ENCODE measurements at places on chromosomes 11 and 22.
A peak's percentile ranks its signal among the peaks of the same experiment; 100 is the strongest.

GRCh38 chr11:75655605-75656004, 13.2 kb downstream of the MAP6 start:
- no peak for DNase-seq

GRCh38 chr22:32803020-32803737, 1.7 kb downstream of the TIMP3 start:
- no peak for DNase-seq

- DNase-seq, result no peak
Measured at GRCh38 chr11:17649261-17649660, 70.1 kb upstream of the MYOD1 start.

DNA sequence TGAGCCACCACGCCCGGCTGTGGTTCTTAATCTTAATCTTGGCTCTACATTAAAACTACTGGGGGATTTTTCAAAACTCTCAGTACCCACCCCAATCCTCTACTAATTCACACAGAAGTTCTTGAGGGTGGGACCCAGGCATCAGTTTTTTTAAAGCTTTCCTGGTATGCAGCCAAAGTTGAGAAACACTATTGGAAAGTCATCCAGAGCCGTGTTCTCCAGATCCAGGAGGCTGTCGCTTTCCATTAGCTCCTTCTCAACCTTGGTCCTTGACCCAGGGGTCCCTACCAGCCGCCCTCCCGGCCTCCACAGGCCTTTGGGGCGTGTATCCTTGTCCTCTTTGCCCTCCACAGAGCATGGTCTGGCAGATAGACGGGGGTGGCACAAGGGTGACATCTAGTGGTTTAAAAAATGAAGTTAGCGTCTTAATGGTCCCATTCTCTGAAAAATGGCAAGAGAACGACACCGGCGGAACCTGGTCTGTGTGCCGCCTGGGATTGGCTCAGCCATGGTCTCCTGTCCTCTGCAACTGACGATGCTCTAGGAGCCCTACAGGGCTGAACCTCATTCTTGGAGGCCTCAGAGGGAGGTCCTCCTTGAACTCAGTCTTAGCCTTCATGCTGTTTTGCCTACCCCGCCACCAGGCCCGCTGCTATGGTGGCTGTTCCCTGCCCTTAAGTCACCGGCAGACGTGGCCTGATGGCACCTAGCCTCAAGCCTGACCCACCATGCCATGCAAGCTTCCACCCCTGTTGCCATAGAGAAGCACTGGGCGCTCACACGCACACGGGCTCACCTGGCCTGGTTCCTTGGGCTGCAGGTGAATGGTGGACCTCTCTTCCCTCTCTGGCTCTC, 152.0 kb upstream of the SYN3 start:
- peak; percentile 42 for DNase-seq

DNA sequence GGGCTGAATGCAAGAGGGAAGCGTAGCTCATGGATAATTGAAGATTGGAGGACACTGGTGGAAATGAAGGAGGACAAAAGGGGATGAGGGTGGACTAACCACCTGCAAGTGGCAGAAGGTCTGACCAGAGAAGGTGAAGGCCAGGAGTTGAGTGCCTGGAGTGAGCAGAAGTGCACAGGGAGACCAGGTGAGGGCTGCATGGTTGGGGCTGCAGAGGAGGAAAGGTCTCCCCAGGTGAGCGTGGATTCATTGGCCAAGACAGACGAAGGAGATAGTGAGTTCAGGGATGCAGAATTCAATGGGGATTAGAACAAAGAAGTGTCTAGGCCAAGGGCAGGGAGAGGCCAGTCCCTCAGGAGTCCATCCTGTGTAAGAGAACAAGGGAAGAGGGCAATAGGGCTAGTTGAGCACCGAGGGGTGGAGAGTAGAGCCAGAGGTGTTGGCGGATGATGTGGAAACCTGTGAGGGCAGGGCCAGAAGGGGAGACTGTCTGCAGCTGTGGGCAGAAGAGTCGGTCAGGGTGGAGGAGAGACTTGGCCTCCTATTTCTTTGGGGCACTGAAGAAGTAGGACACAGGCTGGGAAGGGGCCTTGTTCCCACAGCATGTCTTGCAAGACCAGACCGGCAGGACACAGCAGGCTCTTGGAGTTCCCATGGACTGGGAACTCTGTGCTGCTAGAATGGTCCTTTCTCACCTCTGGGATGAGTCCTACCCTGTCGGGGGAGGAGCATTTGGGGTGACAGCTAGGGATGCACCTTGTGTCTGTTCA, 6.7 kb downstream of the TRIM29 start:
- DNase-seq, result no peak

GRCh38 chr22:50208939-50209892, 8.4 kb downstream of the SELENOO start:
- DNase-seq, result no peak

DNA sequence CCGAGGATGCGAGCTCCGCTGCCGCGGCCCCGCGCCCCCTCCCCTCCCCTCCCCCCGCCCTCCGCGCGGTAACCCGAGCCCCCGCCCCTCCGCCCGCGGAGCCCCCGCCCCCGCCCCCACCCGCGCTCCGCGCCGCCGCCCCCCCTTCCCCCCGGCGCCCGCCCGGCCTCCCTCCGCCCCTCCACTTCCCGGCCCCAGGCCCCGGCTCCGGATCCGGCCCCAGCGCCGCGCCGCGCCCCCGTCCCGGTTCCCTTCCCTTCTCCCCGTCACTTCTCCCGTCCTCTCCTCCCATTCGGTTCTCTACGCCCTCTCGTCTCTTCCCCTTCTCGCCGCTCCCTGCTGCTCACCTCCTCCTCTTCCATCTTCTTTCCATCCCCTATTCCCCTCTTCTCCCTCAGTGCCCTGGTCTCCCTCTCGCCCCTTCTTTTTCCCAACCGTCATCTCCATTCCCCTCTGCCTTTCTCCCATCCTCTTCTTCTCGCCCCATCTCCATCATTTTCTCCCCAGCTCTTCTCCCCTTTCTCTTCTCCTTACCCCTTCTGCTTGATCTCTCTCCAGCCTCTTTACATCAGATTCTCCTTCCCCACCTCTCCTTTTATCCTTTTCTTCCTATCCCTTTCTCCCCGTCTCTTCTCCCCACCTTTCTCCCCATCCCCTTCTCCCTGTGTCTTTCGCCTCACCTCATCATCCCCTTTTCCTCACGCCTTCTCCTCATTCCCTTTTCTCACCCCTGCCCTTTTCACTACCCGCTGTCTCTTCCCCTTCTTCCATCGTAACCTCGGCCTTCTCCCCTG, at the start of gene DCHS1:
DCHS1 (minus strand) TSS at position 20 of the 794 bp plus-strand sequence. CDS start 14,196 bp downstream, outside the sequence.
- DNase-seq, result no peak

- DNase-seq, result no peak
Measured at GRCh38 chr11:23041001-23041503, 180.8 kb upstream of the CCDC179 start.

DNA sequence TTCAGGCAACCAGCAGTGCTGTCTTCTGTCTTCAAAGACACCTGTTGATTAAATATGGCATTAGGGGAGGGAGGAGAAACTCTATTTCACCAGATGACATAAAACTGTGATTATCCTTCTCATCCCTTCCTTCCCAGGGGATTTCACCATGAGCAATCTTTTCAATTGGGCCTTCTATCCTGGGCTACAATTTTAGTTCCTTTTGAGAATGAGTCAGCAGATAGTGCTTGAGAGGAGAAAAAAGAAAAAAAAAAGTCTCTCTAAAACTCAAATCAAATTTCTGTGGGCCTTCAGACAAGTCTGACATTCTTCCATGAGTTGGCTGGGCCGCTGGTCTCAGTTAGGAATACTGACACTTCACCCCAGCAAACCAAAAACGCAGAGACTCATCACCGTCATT, 7.2 kb downstream of the FLI1 start:
- no peak for DNase-seq

- no peak for DNase-seq
Measured at GRCh38 chr11:134466156-134466555, 54.1 kb upstream of the B3GAT1 start.

- DNase-seq, result no peak
Measured at GRCh38 chr11:66847461-66848232, 4.4 kb downstream of the RCE1 start.

GRCh38 chr11:42025121-42025803, 565.8 kb upstream of the LRRC4C start:
- no peak for DNase-seq

DNA sequence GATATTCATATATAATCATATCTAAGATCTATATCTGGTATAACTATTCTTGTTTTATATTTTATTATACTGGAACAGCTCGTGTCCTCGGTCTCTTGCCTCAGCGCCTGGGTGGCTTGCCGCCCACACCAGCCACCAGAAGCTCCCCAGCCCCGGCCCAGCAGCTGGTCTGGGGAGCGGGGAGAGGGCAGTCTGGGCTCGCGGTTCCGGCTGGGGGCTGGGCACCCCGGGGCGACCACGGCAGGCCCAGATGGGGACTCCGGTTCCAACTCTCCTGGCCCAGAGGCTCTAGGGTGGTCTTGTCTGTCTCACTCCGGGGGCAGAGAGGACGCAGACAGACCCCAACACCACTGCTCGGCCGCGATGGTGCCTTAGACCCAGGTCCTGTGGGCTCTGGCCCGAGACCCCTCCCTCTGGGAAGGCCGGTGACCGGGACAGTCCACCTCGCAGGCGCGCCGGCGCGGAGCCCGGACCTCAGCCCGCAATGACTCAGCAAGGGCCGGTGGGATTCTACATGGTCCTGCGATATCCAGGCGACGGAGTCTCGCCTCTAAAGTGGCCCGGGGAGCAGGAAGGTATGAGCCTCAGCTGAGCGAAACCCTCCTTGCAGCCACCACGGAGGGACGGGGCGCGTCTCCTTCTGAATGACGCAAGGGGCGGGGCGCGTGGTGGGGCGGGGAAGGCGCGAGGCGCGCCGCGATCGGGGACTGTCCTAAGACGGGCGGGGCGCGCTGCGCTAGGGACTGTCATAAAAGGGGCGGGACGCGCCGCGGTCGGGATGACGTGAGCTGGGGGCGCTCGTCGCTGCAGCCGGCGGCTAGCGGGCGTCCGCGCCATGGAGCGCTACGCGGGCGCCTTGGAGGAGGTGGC, at the start of gene DGCR6:
DGCR6 (plus strand) TSS at position 781 of the 870 bp plus-strand sequence; CDS start at position 836, 55 bp downstream.
- DNase-seq, result no peak
